ENCODE measurements at places on chromosomes 16 and 17. TPM values are rescaled to one million over a fixed set of nuclear protein-coding genes. Genes with fewer than 3 reads are reported as not detected.
A peak's percentile ranks its signal among the peaks of the same experiment; 100 is the strongest.

GRCh38 chr16:86046026-86046425 lies 147.1 kb downstream of the IRF8 start:
- no peak for DNase-seq

GRCh38 chr16:66925322-66925840 lies at the start of gene RRAD:
RRAD (minus strand) TSS chr16:66925535; CDS start chr16:66925179, 356 bp downstream.
- DNase-seq, result no peak

GRCh38 chr16:2009164-2009711 lies 383 bp downstream of the ZNF598 start:
- no peak for DNase-seq

GRCh38 chr17:19317359-19318095 lies 45.0 kb downstream of the B9D1 start:
- DNase-seq, result peak; percentile 84

Gene RUNDC3A
- polyA plus RNA-seq, result 2.3 TPM

Gene TP53TG3B
- not detected for polyA plus RNA-seq
